ENCODE measurements at places on chromosomes 5 and 9.
A peak's percentile ranks its signal among the peaks of the same experiment; 100 is the strongest.

DNA sequence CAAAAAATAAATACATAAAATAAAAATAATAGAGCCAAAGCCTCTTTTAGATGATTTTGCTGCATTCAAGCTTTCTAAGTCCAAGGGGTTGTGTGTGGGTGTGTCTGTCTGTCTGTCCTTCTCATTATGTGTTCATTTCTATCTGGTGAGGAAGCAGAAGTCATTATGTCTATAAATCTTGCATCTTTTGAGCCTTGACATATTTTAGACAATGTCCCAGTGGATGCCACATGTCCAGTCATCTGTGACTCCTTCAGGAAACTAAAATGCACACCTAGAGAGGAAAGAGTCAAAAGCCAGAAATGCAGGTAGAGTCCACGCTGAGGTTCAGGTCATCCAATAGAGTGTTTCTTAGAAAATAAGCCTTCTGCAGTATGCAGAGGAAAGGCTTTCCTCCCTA lies 80.9 kb downstream of the GALNT10 start:
- no peak for DNase-seq

GRCh38 chr9:123485216-123485615 lies 129.2 kb downstream of the CRB2 start:
- DNase-seq: peak; percentile 75

DNA sequence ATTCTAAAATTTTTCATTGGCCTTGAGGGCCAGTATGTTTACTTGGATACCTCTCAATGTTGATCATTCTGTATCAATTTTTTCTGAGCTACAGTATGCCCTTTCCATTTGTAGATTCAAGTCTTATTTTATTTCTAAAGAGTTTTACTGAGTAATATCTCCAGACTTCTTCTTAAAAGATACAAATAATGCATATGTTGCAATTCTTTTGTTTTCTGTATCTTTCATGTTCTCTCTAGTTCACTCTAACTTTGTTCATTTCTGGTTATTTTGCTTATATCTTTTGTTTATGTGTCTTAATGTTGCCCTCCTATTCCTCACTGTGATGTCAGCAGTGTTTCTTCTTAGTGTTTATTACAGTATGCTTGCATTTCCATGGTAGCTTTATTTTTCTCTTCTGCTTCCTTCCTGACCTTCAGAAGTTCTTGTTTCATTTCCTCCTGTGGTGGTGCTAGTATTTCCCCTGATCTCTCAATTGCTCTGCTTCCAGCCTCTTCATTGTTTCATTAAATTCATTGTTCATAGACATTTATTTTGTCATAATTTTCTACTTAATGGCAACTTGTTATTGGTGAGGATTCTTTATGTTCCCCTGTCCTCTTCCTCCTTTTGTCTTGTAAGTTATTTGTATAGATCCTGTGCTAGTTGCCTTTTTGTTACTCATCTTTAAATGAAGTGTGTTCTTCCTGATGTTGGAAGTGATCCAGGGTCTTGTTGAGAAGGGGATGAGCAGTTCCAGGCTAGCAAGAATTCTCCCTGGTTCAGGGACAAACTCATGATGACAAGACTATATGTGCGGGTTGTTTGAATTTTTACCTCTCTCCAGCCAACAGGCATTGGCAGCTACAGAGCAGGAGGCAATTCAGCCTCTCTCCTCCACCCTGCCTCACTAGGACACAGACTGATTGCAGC lies 160.8 kb downstream of the DEPDC1B start:
- DNase-seq: no peak

GRCh38 chr9:84230355-84231145 lies 110.0 kb downstream of the SLC28A3 start:
- no peak for DNase-seq

GRCh38 chr9:130417602-130418001 lies 27.2 kb upstream of the ASS1 start:
- no peak for DNase-seq

DNA sequence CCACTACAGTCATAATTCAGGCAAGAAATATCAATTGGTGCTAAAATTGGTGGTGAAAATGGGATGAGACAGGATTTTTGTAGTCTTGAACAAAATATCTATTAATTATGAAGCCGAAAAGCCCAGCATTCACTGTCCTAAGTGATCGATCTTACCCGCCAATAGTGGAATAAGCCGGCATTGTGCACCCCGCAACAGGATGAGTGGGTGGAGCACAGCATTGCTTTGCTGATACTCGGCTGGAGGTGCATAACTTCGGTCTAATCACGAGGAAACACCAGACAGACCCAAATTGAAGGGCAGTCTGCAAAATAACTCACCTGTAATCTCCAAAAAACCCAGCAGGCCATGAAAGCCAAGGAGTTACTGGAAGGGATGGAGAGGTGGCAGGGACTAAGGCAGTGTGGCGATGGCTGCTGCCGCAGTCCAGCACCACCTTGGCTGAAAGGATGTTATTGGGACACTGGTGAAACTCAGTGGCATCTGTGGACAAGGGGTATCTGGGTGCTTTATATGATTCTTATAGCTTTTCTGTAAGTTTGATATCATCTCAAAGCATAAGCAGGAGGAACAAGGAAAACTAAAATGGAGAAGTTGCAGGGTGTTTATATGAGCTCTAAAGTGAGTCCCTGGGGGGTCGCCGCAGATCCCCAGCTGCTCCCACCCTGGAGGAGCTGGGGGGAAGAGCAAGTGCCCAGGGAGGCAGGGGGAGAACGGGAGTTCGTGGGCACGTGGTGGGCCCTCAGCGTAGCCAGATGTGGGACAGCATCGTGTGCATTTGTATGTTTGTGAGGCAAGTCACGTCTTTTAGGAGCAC lies 45.2 kb downstream of the AHRR start:
- DNase-seq: no peak

- DNase-seq: no peak
Observed at GRCh38 chr9:92333282-92333634, 7.5 kb downstream of the CENPP start.

DNA sequence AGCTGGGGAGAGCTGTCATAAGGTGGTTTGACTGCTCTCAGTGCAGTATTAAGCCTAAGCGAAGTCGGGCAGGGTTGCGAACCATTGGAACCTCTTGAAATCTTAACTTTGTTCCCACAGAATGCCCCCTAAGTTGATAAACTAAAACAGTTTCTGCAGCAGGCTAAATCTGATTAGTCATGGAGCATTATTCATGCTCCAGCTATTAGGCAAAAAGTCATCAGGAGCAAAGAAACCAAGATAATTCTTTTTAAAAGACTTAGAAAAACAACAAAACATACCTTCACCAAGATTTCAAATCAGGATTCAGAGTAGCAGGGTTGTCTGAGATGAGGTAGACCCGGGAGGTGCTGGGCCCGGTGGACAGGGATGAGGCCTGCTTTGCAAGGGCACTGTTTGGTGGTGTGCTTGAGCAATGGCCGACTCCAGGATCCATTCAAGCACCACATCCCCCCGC lies 69.9 kb upstream of the PLPP1 start:
- DNase-seq: no peak

GRCh38 chr9:32589083-32589723 lies 16.2 kb upstream of the NDUFB6 start:
- DNase-seq: no peak

DNA sequence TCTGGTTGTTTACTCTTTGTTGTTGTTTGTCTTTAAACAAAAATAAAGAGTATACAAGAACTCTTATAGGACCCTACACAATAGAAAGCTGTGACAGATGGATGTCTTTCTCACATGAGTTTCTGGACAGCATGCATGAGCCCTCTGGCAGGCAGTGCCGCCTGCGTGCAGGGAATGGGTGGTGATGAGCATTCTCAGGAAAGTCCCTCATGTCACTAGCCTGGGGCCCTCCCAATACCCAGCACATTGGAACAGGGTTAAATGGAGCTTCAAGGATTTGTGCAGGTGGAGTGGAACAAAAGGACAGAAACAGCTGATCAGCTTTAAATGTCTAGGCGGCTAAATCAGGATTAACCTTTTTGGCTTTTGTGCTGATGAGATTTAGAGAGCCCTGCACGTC lies 181.0 kb upstream of the CD180 start:
- DNase-seq: no peak

DNA sequence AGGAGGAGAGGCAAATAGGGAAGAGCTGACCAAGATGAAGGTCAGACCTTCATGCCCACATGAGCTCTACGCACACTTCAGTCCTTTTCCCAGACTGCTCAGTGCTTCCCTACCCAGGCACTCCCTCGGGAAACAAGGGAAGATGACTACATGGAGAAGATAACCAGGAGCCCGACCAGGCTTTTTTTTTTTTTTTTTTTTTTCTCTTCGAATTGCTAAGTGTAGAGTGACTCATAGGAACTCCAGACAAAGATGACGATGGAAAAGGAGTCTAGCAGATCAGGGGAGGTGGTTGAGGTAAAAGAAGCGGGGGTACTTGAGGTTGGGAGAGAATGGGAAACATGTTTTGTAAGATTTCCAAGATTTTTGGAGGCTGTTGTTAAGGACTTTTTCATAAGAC lies 526.1 kb downstream of the BNC2 start:
- DNase-seq: no peak

GRCh38 chr9:111799915-111800526 lies 5.3 kb upstream of the SHOC1 start:
- no peak for DNase-seq

GRCh38 chr9:28215536-28216299 lies 642.4 kb upstream of the C9orf72 start:
- no peak for DNase-seq

DNA sequence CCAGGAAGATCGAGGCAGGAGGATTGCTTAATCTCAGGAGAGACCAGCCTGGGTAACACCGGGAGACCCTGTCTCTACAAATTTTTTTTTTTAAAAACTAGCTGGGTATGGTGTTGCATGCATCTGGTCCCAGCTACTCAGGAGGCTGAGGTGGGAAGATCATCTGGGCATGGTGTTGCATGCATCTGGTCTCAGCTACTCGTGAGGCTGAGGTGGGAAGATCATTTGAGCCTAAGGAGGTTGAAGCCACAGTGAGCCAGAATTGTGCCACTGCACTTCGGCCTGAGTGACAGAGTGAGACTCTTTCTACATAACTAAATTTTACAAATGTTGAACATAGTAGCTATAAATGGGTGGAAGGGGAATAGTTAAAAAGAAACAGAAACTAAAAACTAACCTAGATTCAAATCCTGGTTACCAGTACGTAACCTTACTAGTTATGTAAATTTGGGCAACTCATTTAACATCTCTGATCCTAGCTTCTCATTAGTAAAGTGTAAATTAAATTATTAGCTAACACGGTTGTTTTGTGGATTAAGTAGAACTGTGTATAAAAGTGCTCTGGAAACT lies 41.7 kb downstream of the TMEM161B start:
- DNase-seq: no peak

DNA sequence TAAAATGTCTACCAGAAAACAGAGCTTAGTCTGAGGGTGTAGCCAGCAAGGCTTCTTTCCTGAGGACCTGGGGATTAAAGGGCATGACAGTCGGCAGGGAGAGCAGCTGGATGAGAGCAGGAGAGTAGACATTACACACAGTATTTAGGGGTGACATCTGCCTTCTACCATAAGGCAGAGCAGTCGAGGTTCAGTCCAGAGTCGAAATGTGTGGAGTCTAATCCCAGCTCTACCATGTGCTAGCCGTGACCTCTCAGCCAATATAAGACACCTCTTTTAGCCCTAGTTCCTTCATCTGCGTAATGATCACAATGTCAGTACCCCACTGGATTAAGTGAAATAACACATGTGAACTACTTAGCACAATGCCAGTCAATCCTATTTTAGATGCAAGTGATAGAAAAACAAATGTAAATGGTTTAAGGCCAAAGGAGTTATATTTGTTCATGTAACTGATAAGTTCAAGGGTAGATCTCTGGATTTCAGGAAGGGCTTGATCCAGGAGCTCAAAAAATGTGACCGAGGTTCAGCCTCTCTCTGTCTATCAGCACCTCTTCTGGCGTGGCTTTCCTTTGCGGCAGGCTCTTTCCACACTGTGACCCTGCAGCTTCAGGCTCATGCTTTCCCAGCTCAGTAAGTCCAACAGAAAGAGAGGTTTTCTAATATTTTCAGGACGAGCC lies 16.2 kb upstream of the CPLX2 start:
- no peak for DNase-seq

GRCh38 chr9:134377976-134378375 lies 51.7 kb downstream of the RXRA start:
- no peak for DNase-seq

GRCh38 chr9:134951461-134951860 lies 33.7 kb upstream of the FCN1 start:
- no peak for DNase-seq

Data from NCI-H1417 treated with DMSO at 0.1 percent for 48 hours (cell line).